ENCODE measurements at places on chromosomes 5 and 9.

- no peak for DNase-seq
These were observed 43.4 kb downstream of the COL15A1 start for GRCh38 chr9:98986866-98987651.

DNA sequence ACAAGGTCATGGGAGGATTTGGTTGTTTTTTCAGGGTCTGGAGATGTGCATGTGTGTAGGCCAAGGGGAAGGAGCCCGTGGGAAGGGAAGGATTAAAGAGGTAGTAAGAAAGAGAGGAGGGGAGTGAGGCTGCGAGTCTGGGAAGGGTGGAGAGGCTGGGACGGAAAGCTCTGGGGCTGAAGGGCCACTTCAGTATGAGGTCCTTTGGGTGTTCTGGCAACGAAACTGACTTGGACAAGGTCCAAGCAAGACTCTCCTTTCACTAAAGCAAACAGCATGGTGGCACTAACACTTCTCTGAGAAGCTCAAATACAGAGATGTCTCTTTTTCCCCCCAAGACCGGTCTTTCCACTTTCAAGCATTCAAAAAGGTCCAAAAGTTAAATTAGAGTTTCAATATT lies 394.5 kb downstream of the ARHGEF28 start:
- no peak for DNase-seq

GRCh38 chr5:42423285-42424165 lies at the start of gene GHR:
TSS of gene GHR (plus strand) at chr5:42423439. CDS start at chr5:42565875, 142,436 bp downstream.
- DNase-seq = peak; percentile 39

DNA sequence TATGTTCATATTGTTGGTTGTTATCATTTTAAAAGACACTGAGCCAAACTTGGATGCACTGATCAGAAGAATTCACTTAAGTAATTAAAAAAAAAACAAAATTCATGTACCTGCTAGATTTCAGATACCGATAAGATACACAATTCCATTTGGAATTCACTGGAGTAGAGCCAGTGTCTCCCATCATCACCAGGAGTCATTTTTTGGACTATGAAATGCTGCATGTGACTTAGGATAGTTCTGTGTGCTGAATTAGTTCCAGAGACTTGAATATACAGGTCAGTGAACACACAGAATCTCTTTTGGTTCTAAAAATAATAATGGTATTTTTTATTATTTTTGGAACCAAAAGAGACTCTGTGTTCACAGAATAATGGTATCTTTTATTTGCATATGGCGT lies 482.6 kb upstream of the PIK3R1 start:
- no peak for DNase-seq

- DNase-seq = no peak
These were observed 644 bp upstream of the CTNNAL1 start for GRCh38 chr9:109013679-109014607.

GRCh38 chr9:81620002-81620390 lies 69.4 kb downstream of the TLE1 start:
- no peak for DNase-seq

DNA sequence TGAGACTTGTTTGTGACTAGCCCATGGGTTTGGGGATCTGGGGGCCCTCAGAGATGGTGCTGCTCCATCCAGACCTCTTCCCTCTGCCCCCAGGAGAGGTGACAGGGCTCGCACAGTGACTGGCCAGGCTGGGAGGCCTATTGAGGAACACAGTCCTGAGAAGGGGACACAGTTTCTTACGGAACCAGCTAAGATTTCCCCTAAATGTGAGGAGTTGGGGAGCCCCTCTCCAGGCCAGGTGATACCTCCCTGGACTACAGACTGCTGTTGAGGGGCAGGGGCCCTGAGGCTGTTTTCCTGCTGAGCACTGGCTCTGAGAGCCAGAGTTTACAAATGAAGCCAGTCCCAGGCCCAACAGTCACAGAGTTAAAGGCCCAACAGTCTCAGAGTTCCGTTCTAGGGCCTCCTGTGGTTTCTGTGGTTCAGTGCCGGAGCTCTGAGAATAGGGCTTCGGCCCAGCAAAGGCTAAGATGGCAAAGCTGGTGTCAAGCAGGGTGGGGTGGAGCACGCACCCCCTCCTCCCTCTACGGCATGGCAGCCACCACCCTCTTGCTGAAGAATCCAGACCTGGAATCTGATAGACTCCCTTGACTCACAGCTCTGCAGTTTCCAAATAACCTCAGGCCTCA lies 1.1 kb upstream of the SEMA4D start:
- peak; percentile 55 for DNase-seq

DNA sequence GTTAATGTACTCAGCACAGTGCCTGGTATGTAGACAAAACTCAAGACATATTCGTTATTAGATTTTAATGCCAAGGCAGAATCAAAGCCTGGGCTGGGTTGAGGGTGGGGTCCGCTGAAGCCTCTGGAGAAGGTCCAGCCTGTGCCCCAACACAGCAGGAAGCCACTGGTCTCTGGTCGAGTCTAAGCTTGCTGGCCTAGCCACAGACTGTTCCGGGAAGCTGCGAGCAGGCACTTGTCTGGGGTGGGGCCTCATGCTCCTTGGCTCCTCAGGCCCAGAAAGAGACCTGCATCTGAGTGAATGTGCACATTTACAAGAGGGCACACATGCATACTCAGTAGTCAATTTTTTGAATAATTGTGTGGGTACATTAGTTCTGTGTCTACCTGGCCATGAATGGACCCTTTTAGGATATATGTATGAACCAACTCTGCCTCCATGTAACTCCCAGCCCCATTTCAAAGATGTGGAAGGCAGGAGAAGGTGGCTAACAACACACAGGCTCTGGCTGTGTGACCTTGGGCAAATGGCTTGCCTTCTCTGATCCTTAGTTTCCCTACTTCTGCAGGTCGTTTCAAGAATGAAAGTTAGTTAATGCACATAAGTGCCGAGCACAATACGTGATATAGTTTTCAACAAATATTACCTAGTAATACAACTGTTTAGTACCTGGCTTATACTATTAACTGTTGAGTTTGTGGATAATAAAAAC lies 18.3 kb downstream of the FAT2 start:
- DNase-seq = no peak

GRCh38 chr5:62371409-62371808 lies 32.3 kb downstream of the DIMT1 start:
- DNase-seq = no peak

DNA sequence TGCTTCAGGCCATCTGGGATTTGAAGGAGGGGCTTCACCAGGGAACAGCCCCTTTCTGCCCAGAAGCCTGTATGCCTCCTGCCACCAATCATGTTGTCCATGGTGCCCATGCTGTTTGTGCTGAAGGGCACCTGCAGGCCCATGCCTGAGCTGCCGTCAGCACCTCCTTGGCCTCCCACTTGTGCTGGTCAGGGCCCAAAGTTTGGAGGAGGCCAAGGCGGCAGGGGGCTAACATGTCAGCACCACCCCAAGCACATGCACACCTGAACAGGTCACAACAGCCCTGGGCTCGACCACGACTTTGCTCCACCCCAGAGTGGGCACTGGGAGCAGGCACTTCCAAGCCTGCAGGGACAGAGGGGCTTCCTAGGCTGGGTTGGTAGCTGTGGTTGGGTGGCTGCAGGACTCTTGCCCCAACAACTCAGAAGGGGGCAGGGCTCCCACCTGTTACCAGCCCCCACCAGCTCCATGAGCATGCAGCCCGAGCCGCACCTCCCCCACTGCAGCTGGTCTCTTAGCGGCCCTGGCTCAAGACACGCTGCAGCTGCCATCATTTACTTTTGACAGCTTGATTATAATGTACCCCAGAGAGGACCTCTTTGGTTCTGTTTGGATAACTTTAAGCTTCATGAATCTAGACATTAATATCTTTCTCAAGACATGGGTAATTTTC lies 19.8 kb upstream of the NFIL3 start:
- no peak for DNase-seq

DNA sequence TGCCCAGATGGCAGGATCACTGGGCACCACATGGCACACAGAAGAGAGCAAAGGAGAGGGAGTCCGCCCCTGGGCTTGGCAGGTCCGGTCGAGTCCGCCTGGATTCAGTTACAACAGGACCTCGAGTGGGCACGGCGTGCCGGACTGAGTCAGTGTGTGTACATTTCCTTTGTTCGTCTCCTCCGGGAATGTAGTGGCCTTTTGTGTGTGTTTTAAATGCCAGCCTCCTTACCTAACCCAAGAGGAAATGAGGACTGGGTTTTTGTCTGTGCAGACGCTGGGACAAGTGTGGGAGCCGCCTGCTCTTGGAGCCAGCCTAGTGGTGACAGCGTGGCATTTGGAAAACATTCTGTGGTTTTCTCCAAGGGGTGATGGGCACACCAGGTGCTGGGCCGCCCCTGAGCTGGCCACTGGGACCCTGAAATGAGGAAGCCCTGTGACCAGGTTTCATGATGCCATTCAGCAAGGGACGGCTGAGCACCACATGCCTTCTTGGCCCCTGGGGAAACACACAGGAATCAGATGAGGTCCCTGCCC lies 9.6 kb downstream of the NEK6 start:
- no peak for DNase-seq

DNA sequence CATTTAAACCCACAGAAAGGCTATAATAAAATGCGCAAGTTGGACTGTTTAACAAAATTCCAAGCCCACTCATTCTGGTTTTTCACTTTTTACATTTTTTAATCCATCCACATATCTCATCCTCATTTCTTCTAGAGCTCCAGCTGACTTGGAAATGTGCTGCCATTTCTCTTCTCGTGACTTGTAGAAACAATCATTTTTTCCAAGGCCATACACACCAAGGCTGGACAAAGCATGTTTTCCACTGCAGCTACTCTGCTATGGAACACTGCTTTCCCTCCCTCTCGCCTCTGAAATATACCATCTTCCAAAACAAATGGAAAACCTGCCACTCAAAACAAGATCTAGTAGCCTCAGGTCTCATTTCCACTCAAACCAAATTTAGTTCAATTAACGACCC lies 141.1 kb downstream of the ESM1 start:
- DNase-seq = no peak

DNA sequence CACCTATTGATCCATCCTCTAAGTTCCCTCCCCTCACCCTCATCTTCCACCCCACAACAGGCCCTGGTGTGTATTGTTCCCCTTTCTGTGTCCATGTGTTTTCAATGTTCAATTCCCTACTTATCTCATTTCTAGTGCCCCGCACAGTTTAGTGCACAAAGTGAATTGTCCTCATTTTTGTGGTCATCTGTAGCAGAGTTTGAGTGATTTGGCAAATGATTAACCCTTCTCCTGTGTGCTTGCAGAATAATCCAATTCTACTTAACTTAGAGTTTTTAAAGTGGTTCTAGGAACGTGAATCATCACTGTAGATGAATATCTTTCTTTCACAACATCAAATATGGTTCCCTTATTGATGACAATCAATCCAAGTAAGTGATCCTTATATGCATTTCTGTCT lies 6.3 kb upstream of the HAPLN1 start:
- DNase-seq = no peak

GRCh38 chr9:134165357-134166315 lies 1.3 kb upstream of the RNU6ATAC start:
- DNase-seq = peak; percentile 43

DNA sequence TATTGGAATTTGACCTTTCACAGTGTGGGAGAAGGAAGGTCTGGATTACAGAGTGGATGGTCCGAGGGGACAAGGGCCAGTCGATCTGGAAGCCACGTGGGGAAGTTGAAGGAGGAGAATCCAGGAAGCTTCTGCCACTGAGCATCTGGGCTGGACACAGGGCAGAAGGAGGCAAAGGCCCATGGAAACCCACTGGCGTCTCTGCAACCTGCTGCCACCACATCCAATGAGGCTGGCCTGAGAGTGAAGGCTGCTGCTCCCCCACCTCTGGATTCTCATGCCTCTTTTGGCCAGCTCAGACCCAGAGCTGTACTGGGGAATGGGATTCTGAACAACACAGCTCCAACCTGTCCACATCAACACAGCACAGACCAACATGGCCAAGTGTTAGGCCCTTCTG lies 48.9 kb upstream of the BOD1 start:
- DNase-seq = no peak

DNA sequence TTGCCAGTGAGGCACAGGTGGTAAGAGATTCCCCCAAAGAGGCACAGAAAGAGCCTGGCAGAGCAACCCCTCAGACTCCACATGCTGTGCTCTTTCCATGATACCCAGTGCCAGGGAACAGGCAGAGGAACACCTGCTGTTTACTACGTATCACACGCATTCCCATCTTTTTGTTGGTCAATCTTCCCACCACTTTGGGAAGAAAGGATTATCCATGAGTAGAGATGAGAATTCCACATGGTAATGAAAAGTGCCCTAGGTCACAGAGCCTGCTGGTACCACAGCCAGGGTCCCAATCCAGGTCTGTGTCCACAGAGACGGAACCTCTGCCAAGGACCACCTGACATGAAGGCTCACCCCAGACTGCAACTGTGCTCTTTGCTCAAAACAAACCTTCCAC lies 86.6 kb downstream of the LHFPL2 start:
- DNase-seq = no peak

DNA sequence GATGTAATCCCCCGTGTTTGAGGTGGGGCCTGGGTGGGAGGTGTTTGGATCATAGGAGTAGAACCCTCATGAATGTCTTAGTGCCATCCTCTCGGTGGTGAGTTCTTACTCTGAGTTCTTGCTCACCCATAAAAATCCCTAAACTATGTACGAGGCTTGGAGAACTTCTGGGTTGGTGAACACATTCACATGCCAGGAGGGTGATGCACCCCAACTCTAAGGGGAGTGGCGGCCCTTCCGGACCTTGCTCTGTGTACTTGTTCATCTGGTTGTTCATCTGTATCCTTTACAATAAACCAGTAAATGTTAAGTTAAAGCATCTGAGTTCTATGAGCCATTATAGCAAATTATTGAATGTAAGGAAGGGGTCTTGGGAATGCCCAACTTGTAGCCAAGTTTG lies 36.0 kb upstream of the RIC1 start:
- DNase-seq = no peak

GRCh38 chr5:21236104-21236503 lies 1248.1 kb upstream of the CDH18 start:
- DNase-seq = no peak

DNA sequence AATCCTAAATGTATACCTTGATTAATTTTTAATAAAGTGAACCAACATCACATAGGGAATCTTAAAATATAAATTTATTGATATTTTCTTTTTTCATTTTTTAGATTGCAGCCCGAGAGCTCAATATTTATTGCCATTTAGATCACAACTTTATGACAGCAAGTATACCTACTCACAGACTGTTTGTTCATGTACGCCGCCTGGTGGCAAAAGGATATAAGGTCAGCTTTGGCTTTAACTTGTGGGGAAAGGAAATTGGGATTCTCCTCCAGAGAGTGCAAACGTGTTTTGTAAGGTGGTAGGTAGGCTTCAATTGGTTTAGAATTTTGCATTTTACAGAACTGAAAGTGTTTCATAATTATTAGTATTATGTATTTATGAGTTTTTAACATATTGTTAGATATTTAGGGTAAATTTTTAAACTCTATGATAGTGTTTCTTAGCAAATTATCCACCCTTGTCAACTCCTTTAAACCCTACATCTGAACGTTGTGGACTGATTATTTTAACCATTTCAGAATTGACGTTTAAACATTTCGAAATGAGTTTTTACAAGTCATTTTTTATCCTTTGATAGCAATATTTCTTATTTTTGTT lies 17.5 kb upstream of the DHFR start:
- DNase-seq = peak; percentile 70
